ENCODE measurements at places on chromosomes 16 and 17.

DNA sequence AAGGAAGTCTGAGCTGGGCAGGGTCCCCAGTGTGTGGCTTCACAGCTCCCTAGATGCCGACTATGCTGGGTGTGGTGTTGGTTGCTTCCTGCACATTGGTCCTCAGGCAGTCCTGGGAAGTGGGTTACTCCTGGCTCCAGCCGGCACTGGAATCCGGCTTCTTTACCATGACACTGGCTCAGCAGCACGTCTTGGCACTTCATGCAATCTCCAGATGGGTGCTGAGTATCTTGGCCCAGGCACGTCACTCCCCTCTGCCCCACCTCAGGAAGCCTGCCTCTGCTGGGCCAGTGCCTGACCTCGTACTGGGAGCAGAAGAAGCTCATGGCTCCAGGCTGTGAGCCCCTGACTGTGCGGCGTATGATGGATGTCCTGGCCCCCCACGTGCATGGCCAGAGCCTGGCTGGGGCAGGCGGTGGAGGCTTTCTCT is 24.5 kb downstream of the FCSK start:
- no peak for DNase-seq

- DNase-seq: no peak
Observed at GRCh38 chr17:64064331-64064730, 43.9 kb upstream of the ICAM2 start.

- no peak for DNase-seq
Observed at GRCh38 chr17:76090517-76091129, 11.6 kb downstream of the ZACN start.

GRCh38 chr16:50473356-50473945 is 74.7 kb upstream of the NKD1 start:
- no peak for DNase-seq

DNA sequence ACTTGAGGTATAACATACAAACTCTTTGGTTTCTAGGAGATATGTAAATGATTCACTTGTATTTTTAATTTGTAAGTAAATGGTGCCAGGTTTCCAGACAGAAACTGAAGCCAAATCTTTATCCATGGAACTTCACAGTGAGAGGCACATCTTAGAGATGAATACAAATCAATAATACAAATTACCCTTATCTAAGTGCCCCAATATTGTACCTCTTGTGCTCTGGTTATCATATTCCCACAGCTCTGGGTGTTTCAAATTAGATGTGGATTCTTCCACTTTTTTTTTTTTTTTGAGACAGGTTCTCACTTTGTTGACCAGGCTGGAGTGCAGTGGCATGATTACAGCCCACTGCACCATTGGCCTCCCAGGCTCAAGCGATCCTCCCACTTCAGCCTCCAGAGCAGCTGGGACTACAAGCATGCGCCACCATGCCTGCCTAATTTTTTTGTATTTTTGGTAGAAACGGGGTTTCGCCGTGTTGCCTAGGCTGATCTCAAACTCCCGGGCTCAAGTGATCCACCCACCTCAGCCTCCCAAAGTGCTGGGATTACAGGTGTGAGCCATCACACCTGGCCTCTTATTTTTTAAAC is 38.0 kb upstream of the DHX40 start:
- DNase-seq: no peak

- no peak for DNase-seq
Observed at GRCh38 chr17:33871720-33872540, 383.2 kb upstream of the CCL2 start.

GRCh38 chr16:16075488-16076422 is 126.3 kb downstream of the ABCC1 start:
- no peak for DNase-seq

- no peak for DNase-seq
Observed at GRCh38 chr16:66164581-66165247, 201.8 kb upstream of the CDH5 start.

GRCh38 chr17:29891131-29891530 is 38.9 kb downstream of the SSH2 start:
- DNase-seq: no peak

DNA sequence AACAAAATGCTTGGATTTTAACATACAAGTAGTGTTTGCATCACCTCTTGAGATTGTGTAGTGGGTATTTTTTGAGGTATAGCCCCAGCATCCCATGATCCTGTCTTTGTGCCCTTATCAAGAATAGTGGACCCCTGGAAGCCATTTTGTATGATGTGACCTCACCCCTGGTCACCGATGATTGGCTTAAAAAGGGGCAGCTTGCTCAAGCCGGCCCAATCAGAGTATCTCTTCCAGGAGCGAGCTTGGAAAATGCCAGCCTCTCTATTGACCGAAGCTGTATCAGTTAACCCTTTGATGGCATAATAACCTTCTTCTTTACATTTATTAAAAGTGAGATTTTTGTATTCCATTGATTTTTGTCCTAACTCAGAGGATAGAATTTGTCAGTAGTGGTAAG is 55.5 kb upstream of the FAM20A start:
- no peak for DNase-seq

GRCh38 chr17:12743046-12743445 is 46.3 kb upstream of the ARHGAP44 start:
- DNase-seq: no peak

DNA sequence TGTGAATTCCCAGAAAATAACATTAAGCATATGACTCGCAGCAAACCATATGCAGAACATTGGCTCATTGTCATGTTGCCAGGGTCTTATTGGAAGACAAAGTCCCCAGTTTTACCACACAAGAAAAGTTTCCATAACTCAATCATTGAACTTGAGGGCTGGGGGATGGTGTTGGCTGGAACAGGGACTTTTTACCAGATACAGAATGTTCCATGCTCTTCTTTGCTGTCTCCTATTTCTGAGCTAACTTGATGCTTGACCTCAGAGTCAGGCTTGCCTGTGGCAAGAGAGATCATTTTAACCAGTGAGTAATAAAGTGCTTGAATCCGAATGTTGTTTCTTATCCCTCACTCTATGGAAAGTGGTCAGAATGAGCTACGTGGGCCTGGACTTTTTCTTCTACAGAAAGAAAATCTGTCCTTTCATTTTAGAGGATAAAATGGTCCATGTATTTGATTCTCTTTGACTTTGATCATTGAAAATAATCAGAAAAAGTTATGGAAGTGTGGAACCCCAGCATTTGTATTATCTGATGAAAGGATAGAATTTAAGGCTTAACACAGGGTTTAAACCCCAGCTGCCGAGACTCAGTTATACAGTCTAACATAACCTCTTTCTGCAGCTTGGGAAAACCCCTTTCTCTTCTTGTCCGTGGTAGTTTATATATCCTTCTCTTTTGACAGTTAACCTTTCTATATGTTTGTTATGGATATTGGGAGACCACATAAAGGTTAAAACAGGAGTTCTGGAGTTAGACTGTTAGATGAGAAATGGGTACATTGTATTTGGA is 67.0 kb downstream of the TUBD1 start:
- DNase-seq: no peak

DNA sequence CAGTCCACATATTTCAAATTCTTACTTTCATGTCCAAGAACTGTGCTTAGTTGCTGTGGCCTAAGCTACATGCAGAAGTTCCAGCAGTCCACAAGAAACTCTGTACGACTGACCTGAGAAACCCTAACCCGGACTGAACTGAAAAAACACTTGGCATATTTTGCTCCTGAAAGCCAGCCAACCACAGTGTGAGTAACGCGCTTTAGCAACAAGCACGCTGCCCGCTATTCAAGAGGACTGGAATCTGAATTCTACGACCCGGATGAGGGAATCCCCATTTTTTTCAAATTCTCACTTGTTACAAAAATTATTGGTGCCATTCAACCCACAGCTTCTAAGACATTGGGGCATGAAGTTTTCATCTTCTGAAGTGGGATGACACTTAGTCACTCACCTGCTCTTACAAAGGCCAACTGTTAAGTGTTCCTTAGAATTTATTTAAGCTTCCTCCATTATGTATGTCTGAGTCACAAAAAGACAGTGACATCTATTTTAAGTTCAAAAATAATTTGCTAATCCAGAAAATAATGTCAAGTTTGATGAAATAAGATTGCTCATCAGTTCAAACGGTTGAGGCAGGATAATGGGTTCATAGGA is 78.7 kb downstream of the CDYL2 start:
- no peak for DNase-seq

GRCh38 chr17:40352237-40352778 is 12.2 kb downstream of the GJD3 start:
- DNase-seq: no peak

DNA sequence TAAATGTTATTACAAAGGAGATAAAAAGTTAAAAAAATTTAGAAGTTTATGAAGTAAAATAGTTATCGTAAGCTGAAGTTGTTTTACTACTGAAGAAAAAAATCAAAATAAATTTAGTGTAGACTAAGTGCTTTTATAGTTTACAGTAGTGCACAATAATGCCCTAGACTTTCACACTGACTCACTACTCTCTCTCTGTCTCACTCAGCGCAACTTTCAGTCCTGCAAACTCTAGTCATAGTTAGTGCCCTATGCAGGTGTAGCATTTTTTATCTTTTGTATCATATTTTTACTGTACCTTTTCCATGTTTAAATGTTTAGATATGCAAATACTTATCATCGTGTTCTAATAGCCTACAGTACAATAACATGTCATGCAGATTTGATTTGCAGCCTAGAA is 17.7 kb upstream of the TOM1L1 start:
- DNase-seq: no peak

- no peak for DNase-seq
Observed at GRCh38 chr16:87463722-87464690, 28.8 kb downstream of the ZCCHC14 start.

DNA sequence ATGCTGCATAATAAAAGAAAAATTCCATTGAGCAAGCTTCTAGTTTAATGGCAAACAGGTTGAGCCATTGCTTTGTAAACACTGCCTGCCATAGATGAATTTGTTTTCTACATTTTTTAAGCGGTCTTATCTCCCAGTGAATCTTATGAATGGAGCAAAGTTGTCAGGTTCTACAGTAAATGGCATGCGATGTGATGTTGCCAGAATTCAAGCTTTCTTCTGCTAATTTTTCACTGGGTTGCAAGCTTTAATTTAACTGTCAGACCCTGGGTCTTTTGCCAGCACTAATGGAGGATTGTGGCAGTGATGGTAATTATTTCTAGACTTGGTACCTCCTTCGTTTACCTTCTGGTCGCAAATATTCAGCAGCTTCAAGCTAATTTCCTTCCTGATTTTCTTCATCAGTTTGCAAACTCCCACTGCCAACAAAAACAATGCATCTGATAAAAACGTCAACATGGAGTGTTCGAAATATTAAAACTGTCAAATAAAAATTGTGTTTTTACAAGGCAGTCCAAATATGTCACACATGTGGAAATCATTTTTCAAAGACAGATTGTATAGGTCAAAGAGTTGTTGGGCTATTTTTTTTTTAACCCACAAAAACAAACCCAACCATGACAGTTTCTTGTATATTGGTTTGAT is 274.2 kb upstream of the ERCC4 start:
- no peak for DNase-seq

GRCh38 chr16:48335961-48336360 is 49.3 kb downstream of the SIAH1 start:
- DNase-seq: no peak

DNA sequence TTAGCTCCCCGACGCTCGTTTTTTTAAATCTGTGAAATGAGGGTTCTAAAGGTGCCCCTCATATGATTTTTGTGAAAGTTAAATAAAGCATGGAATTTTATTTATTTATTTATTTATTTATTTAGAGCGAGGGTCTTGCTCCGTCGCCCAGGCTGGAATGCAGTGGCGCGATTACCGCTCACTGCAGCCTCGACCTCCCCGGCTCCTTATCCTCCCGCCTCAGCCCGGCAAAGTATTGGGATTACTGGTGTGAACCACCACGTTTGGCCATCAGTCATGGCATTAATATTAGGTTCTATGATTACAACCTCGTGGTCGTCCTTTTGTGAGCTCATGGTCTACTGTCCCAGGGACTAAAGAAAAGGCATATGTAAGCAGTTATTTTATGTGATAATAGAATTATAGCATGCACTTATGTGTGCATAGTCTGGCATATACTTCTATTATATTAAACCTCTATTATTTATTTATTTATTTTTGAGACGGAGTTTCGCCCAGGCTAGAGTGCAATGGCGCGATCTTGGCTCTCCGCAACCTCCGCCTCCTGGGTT is 557 bp upstream of the LUC7L start:
- DNase-seq: no peak

DNA sequence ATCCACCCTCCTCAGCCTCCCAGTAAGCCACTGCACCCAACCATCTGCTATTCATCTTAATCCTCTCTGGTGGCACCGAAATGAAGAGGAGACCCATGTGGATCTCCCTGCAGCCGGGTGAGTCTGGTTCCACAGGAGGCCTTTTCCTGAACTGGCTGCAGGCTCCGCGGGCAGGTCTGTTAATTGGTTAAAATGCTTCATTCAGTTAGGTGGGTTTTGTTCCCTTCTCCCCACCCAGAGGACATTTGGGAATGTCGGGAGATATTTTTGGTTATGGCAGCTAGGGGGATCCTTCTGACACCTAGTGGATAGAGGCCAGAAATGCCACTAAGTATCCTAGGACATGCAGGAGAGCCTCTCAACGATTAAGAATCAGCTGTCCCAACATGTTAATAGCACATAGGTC is 16.7 kb downstream of the C16orf54 start:
- no peak for DNase-seq

GRCh38 chr16:15691046-15691445 is 41.0 kb downstream of the NDE1 start:
- no peak for DNase-seq

DNA sequence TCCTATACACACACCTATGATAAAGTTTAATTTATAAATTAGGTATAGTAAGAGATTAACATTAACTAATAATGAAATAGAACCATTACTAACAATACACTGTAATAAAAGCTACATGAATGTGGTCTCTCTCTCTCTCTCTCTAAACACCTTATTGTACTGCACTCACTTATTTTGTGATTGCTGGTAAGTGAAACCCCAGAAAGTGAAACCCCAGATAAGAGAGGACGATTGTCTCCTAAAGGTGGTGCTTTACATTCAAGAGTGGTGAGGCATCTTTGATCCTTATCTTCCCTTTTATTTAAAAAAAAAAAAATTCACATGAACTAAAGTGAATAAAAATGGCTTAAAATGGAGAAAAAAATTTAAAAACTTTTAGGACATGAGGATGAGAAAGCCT is 80.1 kb upstream of the TRAP1 start:
- DNase-seq: no peak

GRCh38 chr17:71983828-71984227 is 137.0 kb upstream of the SOX9 start:
- no peak for DNase-seq

GRCh38 chr17:45784293-45784740 is at the start of gene CRHR1:
TSS of gene CRHR1 (plus strand) at chr17:45784320. CDS start at chr17:45784545, 225 bp downstream.
- DNase-seq: no peak

Measured in activated gamma-delta T cell treated with Interleukin-2 at 50 U/mL for 16 hours (primary cell).